ENCODE measurements at places on chromosomes 2 and 18. TPM values are rescaled to one million over a fixed set of nuclear protein-coding genes. Genes with fewer than 3 reads are reported as not detected.

The MPP4 gene
- 0.52 TPM for total RNA-seq

The MTHFD2 gene
- 118 TPM for total RNA-seq

The SP5 gene
- 0.47 TPM for total RNA-seq

The NEU2 gene
- total RNA-seq, result 4.0 TPM

The MAT2A gene
- 304 TPM for total RNA-seq

The HJURP gene
- total RNA-seq, result 31.7 TPM

The MAP3K20 gene
- total RNA-seq, result 23.1 TPM

DNA sequence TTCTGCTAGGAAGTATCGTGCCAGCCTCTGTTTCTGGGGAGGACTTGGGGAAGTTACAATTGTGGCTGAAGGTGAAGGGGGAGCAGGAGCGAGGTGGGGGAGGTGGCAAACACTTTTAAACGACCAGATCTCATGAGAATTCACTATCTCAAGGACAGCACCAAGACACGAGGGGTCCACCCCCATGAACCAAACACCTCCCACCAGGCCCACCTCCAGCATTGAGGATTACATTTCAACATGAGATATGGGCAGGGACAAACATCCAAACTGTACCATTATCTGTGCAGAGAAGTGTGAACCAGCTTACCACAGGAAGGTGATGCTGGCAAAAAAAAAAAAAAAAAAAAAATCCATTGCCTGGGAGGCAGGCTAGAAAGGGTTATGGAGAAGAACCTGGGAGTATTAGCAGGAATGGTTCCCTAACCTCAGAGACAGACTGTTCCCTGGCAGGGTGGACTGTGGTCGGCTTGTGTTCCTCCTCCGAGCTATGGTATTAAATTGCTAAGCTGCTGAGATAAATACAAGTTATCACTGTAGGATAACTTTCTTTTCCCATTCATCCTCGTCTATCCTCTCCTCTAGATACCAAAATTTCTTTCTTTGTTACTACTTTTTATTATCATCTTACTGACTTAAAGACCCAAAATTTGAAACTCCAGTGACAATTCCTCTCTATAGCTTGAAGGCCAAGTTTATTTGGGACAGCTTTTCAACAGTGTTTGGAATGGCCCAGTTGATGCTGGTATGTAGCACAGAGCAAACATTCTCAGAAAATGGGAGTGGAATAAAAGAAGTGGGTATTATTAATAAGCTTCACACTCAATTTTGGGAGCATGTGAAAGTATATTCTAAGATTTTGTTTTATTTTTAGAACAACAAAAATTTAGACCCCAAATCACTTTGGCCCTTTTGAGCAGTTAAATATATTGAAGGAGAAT lies 73.7 kb upstream of the MAP3K20 start:
- H3K4me1 ChIP-seq, result peaks cover 40% of the 10 kb centered on the region
- DNase-seq, result no peak
- no peaks in the 10 kb centered on the region for H3K36me3 ChIP-seq
- H3K27me3 ChIP-seq, result no peaks in the 10 kb centered on the region

GRCh38 chr2:776038-776437 lies 98.8 kb upstream of the TMEM18 start:
- no peak overlapping the region for H3K27ac ChIP-seq
- H3K27me3 ChIP-seq, result peaks cover 64% of the 10 kb centered on the region
- no peak overlapping the region for H3K4me3 ChIP-seq
- no peak for DNase-seq
- H3K4me1 ChIP-seq, result no peaks in the 10 kb centered on the region

DNA sequence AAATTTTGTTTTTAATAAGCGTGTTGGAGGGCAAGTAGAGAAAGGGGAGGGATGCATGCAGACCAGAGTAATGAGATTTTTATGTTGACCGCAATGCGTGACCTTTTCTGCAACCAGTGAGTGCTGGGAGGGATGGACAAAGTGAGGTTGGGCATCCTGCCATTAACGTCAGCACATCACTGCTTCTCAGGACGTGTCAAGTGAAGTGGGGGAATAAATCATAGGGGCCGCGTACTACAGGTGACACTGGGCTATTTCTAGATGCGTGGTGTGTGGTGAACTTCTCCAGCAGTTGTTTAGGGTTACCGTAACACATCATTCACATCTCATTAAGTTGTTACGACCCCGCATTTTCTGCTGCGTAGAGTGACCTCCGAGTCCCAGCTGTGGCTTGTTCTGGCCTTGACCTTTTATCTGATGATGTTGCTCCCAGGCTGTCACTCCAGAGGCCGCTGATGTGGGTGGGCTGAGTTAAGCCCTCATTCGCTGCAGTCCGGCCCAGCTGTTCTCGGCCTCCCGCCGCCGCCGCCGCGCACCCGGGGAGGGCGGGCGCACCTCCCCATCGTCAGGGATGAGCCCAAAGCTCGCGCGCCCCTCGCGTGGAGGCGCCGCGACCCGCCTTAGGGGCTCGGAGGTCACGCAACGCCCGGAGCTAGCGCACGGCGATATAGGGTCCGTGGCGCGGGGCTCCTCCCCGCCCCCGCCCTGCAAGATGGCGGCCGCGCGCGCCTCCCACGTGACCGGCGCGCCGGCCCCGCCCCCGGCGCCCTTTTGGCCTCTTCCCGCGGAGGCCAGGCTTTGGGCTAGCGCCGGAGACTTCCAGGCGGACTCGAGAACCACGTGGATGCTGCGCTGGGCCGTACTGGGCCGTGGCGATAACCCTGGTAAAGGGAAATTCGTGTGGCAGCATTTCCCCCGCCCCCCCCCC lies 3.5 kb downstream of the ZCCHC2 start:
- peak overlapping the region; percentile 93 for H3K4me3 ChIP-seq
- H3K36me3 ChIP-seq, result no peaks in the 10 kb centered on the region
- H3K27me3 ChIP-seq, result no peaks in the 10 kb centered on the region
- H3K4me1 ChIP-seq, result peaks cover 12% of the 10 kb centered on the region
- DNase-seq, result peak; percentile 81
- H3K27ac ChIP-seq, result peak overlapping the region; percentile 86

DNA sequence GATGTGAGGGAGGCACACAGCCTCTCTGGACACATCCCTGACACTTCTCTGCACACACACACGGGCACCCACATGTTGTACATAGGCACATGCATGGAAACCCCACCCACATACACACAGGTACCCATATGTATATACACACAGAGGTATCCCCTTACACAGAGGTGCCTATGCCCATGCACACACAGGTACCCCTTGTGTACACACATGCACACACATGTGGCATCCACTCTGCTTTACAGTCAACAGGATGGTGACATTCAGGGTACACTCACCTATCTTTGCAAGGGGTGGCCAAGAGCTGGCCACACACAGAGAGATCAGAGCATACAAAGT lies 59.5 kb downstream of the FAM168B start:
- H3K4me3 ChIP-seq, result no peak overlapping the region
- no peaks in the 10 kb centered on the region for H3K4me1 ChIP-seq
- no peak for DNase-seq
- H3K27ac ChIP-seq, result no peak overlapping the region
- no peaks in the 10 kb centered on the region for H3K36me3 ChIP-seq

DNA sequence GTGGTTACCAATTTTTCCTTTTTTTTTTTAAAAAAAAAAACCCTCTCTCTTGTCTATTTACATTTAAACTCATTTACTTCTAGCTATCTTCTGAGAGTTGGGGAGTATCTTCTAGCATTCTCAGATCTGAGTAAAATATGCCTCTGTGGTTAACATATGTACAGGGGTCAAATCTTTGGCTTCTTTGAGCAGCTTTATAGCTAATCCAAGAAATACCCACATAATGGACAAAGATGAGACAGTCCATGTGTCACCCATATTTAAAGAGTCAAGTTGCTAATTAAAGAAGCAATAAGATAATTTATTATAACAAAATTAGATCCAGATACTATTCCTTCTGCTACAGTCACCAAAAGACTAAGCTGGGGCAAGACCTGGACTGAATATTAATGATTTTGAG lies 139.0 kb upstream of the HNRNPA3 start:
- no peaks in the 10 kb centered on the region for H3K36me3 ChIP-seq
- H3K27ac ChIP-seq, result no peak overlapping the region
- H3K4me3 ChIP-seq, result no peak overlapping the region
- DNase-seq, result no peak

- peak; percentile 82 for DNase-seq
- H3K4me3 ChIP-seq, result no peak overlapping the region
- H3K27ac ChIP-seq, result no peak overlapping the region
- H3K4me1 ChIP-seq, result peaks cover 12% of the 10 kb centered on the region
- no peaks in the 10 kb centered on the region for H3K36me3 ChIP-seq
These were observed 439.3 kb downstream of the TMX3 start for GRCh38 chr18:68275616-68276015.

- H3K36me3 ChIP-seq, result peaks cover 6% of the 10 kb centered on the region
- no peak overlapping the region for H3K4me3 ChIP-seq
- H3K27me3 ChIP-seq, result no peaks in the 10 kb centered on the region
- H3K27ac ChIP-seq, result no peak overlapping the region
These were observed 9.1 kb downstream of the SP9 start for GRCh38 chr2:174343623-174344455.

GRCh38 chr2:205089958-205090357 lies 544.7 kb downstream of the PARD3B start:
- no peak for DNase-seq
- H3K36me3 ChIP-seq, result no peaks in the 10 kb centered on the region
- no peaks in the 10 kb centered on the region for H3K4me1 ChIP-seq
- no peak overlapping the region for H3K4me3 ChIP-seq
- no peaks in the 10 kb centered on the region for H3K27me3 ChIP-seq

DNA sequence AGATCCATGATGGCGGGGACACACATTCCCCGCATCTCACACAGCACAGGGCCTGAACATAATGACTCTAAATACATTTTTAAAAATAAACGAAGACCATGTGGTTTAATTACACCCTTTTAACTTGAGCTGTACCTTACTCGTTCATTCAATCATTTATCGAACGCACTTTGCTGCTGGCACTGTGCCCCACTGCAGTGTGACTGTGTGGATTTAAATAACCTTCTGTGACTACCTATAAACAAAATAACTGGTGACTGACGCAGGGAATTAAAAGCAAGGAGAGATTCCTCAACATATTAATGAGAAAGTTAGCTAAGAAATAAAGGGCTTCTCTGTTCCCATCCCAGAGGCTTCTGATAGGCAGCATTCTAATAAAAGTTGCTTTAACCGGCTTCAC lies 10.9 kb upstream of the FZD7 start:
- H3K27me3 ChIP-seq, result 0 out of 2 replicates have a peak, but pooled peaks cover 4% of the 10 kb centered on the region
- DNase-seq, result no peak
- no peak overlapping the region for H3K27ac ChIP-seq
- H3K4me1 ChIP-seq, result no peaks in the 10 kb centered on the region

- H3K4me1 ChIP-seq, result no peaks in the 10 kb centered on the region
- no peaks in the 10 kb centered on the region for H3K36me3 ChIP-seq
- DNase-seq, result no peak
- H3K4me3 ChIP-seq, result no peak overlapping the region
- H3K27me3 ChIP-seq, result no peaks in the 10 kb centered on the region
- H3K27ac ChIP-seq, result no peak overlapping the region
These were observed 290.2 kb upstream of the ACVR2A start for GRCh38 chr2:147554521-147555107.

- no peaks in the 10 kb centered on the region for H3K36me3 ChIP-seq
- H3K27ac ChIP-seq, result no peak overlapping the region
- H3K4me3 ChIP-seq, result no peak overlapping the region
- no peak for DNase-seq
These were observed 10.7 kb downstream of the AMER3 start for GRCh38 chr2:130766037-130766436.

- no peaks in the 10 kb centered on the region for H3K27me3 ChIP-seq
- H3K36me3 ChIP-seq, result no peaks in the 10 kb centered on the region
- H3K4me1 ChIP-seq, result peaks cover 58% of the 10 kb centered on the region
- no peak for DNase-seq
These were observed 679 bp downstream of the RNF144A start for GRCh38 chr2:6917761-6918421.
